Activated T-helper 2 cell treated with anti-CD3 and anti-CD28 coated beads, Interferon-gamma antibody, Interleukin-2, Interleukin-4, amounts not matched to agents 10 μg/mL and 5 μg/mL and 100 μg/mL, durations not matched to agents 14 hours and 24 hours and 36 hours (primary cell): ENCODE measurements at places on chromosomes 3 and 15.

DNA sequence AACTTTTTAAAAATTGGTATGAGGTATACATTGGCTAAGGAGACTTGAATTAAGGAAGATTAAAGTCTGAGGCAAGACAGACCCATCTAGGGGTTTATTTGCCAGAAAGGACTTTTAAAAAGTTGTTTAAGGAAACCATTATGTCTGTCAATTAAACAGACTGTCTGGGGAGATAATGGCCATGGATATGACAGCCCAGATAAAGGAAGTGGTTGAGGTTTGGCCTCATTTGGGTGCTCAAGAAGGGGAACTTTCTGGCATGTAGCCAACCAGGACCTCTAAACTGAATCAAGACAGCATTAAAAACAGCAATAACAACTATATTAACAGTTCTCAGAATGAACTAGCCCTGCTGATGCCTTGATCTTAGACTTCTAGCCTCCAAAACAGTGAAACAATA, 9.9 kb upstream of the CD200R1L start:
- no peak for DNase-seq

DNA sequence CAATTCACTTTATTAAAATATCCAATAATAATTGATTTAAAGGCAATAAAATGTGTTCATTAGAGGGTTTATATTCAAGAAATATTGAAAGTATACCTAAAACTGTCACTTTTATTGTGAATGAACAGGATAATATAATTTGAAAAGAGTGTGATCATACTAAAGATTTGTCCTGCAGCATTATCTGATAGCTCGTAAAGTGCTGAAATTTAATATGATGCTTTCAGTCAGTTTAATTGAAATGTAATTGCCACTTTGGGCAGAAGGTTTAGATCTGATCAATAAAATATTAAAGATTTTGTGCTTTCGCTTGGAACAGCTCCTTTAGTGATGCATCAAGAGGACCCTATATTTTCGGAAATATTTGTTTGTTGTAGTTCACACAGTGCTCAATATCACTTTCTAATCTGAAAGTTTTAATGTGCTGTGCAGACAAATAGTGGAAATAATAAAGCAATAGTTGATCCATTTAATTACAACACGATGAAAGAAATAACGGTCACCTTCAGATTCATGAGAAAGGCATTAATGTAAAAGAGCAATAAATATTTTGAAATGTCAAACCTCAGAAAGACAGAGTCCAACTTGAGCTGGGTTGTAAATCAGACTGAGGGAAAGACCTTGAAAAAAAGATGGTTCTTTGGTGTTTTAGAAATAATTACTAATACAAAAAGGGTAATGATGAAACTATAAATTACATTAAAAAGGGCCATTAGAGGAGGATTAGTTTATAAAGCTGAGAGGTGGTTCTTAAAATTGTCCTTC, 129.7 kb upstream of the MEIS2 start:
- no peak for DNase-seq

- no peak for DNase-seq
Measured at GRCh38 chr3:132351222-132351806, 34.1 kb downstream of the ACP3 start.

- no peak for DNase-seq
Measured at GRCh38 chr3:122984007-122984406, 43.6 kb downstream of the SEMA5B start.

DNA sequence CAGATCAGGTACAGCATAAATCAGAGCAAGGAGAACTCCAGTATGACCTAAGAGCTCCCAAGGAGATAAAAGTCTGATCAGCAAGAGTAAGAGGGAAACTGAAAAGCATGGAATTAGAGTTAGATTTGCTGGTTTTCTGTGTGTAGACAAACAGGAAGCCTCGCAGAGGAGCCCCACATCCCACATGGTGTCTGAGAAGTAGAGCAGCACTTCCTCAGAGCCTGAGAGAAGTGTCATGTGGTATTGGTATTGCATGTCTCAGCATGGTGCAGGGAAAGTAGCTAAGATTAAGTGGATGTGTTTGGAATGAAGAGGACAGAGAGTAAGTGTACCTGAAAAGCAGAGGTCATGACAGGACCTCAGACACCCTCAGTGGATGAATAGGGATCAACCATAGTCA, 175.4 kb upstream of the GBE1 start:
- DNase-seq: no peak
